Fibroblast of upper back skin (primary cell): ENCODE measurements at places on chromosomes 1 and 21.

DNA sequence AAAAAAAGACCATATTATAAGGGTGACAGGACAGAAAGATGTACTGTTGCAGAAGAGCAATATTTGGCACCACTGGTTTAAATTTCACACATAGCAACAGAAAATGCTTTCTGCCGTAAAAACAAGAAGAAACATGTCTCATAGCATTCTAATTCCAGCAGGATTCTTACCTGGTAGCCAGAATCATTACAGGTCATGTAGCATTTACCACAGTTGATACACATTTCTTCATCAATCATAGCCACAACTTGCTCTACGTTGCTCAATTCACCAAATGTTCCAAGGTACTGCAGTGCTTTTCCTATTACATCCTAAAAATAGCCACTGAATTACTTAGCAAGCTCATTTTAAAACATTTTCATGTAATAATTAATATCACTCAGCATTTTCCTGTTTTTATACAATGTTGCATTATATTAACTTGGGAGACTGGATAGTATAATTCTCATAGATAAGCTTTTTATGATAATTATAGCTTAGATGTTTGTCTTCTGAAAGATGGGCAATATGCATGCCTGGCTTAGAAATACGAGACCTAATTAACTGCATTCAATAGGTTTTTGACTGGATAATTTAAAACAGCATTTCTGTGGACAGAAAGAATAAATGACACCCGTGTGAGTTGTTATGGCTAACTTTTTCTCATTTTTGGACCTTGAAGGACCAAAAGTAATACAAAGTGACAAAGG, 360.7 kb downstream of the PTBP2 start:
- no peak for DNase-seq

DNA sequence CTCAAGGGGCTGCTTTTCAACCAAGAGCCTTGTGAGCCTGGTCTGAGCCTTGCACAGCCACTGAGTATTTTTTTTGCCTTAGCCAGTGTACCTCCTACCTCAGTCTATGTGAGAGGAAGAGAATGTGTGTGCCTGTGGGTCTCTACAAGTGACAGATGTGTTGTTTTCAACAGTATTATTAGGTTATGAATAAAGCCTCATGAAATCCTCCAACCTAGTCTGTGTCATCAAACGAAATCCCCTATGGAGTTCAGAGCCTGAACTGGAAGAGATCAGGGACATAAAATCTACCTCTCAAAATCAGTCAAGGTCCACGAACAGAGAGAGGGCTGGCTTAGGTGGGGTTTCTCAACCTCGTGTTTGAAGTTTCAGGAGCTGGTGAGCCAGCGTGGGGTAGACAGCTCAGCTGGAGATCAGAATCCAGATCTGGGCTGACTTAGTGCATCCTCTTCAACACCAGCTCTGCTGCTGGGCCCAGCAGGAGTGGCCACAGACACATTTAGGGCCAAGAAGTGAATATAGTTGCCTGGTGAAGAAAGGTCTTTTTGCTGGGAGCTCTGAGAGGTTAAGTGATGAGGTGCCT, 8.2 kb downstream of the XKR8 start:
- DNase-seq: no peak

- peak; percentile 7 for DNase-seq
Measured at GRCh38 chr1:97254731-97255463, 533.3 kb downstream of the PTBP2 start.

- peak; percentile 22 for DNase-seq
Measured at GRCh38 chr1:9691691-9692090, 40.2 kb downstream of the PIK3CD start.

GRCh38 chr1:226268421-226269124, 40.4 kb downstream of the LIN9 start:
- peak; percentile 8 for DNase-seq

DNA sequence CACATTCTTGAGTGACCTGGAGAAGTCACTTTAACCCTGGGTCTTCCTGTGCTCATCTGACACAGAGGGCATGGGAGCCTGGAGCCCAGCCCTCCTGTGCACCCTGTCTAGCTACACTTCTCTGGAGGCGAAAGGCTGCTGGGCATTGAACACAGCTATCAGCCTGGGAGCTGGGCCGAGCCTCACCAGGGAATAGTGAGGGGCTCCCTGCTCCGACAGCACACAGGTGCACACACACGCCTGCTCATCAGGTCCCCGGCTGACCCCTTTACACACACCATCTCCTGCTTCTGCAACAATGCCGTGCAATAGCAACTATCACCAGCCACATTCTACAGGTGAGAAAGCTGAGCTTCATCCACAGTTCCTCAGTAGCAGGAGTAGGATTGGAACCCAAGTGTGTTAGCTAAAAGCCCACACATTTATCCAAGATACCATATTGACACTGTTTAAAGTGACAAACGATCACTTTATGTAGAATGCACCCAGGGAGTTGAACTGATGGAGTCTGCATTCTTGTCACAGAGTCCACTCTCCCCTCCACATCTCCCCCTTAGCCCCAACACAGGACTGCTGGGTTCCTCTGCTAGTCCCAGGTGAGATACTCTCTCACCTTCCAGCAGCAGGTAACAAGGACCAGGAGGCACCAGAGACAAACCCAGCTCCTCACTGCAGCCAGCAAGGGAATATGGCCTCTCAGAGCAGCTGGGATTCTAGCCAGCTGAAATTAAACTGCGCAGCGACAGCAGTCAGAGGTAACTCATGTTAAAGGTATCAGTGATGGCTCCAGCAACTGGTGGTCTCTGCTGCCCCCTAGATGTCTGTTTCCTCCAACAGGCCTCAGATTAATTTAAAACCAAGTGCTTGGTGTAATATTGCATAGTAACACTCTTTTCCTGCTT, 18.3 kb upstream of the CAPN8 start:
- peak; percentile 53 for DNase-seq
